IPS DF 6.9 (cell line): ENCODE measurements at places on chromosomes 4 and X.

GRCh38 chr4:3780347-3781171 is 14.4 kb downstream of the ADRA2C start:
- no peak for DNase-seq

DNA sequence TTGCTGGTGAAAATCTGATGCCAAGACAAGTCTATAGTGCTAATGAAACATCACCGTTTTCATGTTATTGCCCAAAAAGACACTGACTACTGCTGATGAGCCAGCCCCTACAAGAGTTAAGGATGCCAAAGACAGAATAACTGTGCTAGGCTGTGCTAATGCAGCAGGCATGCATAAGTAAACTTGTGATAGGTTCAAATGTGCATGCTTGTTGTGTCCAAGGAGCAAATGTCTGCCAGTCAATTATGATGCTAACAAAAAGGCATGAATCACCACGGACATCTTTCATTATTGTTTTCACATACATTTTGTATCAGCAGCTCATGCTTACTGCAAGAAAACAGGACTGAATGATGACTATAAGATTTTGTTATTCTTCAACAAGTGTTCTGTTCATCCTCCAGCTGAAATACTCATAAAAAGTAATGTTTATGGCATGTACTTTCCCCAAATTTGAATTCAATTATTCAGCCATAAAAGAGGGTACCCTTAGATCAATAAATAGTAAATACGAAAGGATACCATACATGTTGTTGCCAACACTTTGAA is 306.9 kb upstream of the ARSJ start:
- DNase-seq: no peak

DNA sequence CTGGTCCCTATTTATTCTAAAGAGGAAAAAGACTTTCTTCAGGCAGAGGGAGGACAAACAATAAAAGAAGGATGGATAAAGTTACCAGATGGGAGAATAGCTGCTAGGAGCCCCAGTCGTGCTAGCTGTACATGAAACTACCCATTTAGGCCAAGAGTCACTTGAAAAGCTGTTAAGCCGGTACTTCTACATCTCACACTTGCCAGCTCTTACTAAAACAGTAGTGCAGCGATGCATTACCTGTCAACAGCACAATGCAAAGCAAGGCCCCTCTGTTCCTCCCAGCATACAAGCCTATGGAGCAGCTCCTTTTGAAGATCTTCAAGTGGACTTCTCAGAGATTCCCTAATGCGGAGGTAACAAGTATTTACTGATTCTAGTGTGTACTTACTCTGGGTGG is 1138.8 kb downstream of the ARAP2 start:
- DNase-seq: no peak

- DNase-seq: no peak
Measured at GRCh38 chrX:18351784-18352183, 2.7 kb downstream of the SCML2 start.

GRCh38 chrX:22177950-22178515 is 94.7 kb upstream of the CBLL2 start:
- DNase-seq: no peak

- DNase-seq: no peak
Measured at GRCh38 chr4:21826071-21826470, 122.5 kb downstream of the KCNIP4 start.

- DNase-seq: no peak
Measured at GRCh38 chrX:130682990-130683389, 220.0 kb downstream of the ENOX2 start.

DNA sequence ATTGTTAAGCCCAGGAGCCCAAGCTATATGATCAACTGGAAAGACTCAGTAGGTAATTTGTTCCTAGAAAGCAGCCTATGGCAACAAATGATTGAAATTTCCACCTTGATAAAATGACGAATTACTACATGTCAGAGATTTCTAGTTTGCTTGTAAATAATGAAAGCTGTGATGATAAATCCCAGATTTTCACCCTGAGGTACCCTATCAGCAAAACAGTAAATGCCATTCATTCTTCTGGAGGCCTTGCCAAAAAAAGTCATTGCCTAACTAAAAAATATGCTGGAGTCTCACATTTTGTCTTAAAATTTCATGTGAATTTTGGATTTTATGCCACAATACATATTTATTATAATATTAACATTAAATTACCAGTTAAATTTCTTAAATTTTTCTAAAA is 71.3 kb downstream of the PPEF2 start:
- DNase-seq: no peak

GRCh38 chr4:22875587-22876257 is 183.0 kb downstream of the GBA3 start:
- no peak for DNase-seq

DNA sequence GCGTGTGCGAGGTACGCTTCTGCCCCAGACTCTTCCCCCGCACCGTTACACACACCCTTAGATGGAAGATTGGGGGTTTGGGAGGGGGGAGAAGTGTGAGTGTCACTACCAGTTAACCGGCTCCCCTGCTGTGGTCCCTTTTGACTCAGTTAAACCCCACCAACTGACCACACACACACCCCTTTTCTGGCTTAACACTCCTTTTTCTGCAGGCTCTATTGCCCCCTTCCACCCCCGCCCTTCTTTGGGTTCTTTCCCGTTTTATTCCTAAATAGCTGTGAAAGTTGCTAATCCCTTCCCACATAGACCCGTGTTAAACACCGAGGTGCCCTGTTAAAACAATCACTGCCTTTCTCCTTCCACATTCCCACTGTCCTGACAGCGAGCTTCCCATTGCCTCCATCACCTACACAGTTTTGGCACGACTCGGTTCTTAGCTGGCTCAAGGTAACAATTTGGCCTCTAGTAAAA is 3.7 kb upstream of the NR3C2 start:
- DNase-seq: no peak

GRCh38 chr4:24516926-24517325 is 67.4 kb downstream of the DHX15 start:
- DNase-seq: no peak

GRCh38 chrX:54213603-54214002 is 30.5 kb upstream of the FAM120C start:
- no peak for DNase-seq

DNA sequence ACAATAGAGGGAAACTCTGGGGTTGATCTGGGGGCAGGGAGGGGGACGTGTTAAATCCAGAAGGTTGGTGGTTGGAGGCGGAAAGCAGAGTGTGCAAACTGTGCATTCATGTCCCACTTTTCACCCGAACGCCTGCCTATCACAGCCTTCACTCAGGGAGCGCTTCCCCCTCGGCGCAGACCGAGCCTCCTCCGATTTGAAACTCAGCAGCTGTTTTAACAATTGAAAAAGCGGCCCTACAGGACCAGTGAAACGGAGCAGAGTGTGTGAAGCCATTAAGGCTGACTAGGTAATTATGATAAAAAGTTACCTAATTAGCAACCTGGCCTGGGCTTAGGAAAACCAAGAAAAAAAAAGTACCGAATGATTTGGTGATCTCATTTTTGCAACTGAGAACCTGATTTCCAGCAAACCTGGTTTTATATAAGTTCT is 685 bp upstream of the NDNF start:
- DNase-seq: no peak

DNA sequence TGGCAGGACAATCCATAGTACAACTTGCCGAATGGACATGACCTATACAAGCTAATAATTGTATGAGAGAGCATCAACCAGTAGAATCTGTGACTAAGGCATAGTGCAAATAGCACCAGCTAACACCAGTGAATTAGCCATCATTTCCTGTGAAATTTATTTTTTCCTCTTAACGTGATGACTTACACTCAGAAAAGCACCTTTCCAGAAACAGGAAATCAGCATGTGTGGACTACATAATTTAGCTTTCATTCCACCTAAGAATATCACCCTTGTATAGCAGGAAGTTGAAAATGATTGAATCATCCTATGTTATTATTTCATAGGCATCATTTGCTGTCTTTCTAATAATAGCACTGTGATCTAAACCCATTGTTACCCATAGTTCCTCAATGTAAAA is 1393.4 kb upstream of the PCDH7 start:
- DNase-seq: no peak

- no peak for DNase-seq
Measured at GRCh38 chrX:73877687-73878086, 314.7 kb downstream of the CHIC1 start.
